Left renal cortex interstitium (tissue), 4 donors: ENCODE measurements at places on chromosomes 12 and 14. TPM values are rescaled to one million over a fixed set of nuclear protein-coding genes. Genes with fewer than 3 reads are reported as not detected.

The CLMN gene
- polyA plus RNA-seq, result 19.0 TPM

The RNU6-7 gene
- polyA plus RNA-seq, result not detected

The KIF26A gene
- polyA plus RNA-seq, result 21.4 TPM

The KRT79 gene
- polyA plus RNA-seq, result not detected

The PRPH gene
- not detected for polyA plus RNA-seq

The PLA2G1B gene
- not detected for polyA plus RNA-seq

The RPGRIP1 gene
- polyA plus RNA-seq, result 0.37 TPM

The PPFIA2 gene
- polyA plus RNA-seq, result 6.8 TPM

The ASPG gene
- polyA plus RNA-seq, result 17.0 TPM

The PITPNM2 gene
- 6.4 TPM for polyA plus RNA-seq

The INHBE gene
- polyA plus RNA-seq, result 0.68 TPM

The RIPK3 gene
- 2.6 TPM for polyA plus RNA-seq

The PPM1H gene
- polyA plus RNA-seq, result 26.2 TPM

The OR11G2 gene
- 0.05 TPM for polyA plus RNA-seq

The CD163 gene
- 7.3 TPM for polyA plus RNA-seq

The RASAL1 gene
- 14.7 TPM for polyA plus RNA-seq

The MMP19 gene
- polyA plus RNA-seq, result 0.69 TPM

The ESPL1 gene
- 8.7 TPM for polyA plus RNA-seq

The HOXC13 gene
- not detected for polyA plus RNA-seq

The TBX3 gene
- 94.4 TPM for polyA plus RNA-seq

The MYBPC1 gene
- not detected for polyA plus RNA-seq

The TMEM229B gene
- polyA plus RNA-seq, result 3.3 TPM

The CNTN1 gene
- 65.9 TPM for polyA plus RNA-seq

The SPTLC2 gene
- polyA plus RNA-seq, result 71.3 TPM

The PZP gene
- 0.57 TPM for polyA plus RNA-seq

The TAS2R20 gene
- polyA plus RNA-seq, result 2.3 TPM

The NELL2 gene
- polyA plus RNA-seq, result 21.9 TPM

The PTPN21 gene
- polyA plus RNA-seq, result 37.9 TPM

The GLIPR1L1 gene
- 0.52 TPM for polyA plus RNA-seq

The RTL1 gene
- polyA plus RNA-seq, result 0.16 TPM

The DDX47 gene
- polyA plus RNA-seq, result 77.1 TPM

The FGD4 gene
- 14.2 TPM for polyA plus RNA-seq

The LRRC43 gene
- 4.0 TPM for polyA plus RNA-seq

The MUCL1 gene
- polyA plus RNA-seq, result not detected

The KITLG gene
- polyA plus RNA-seq, result 23.2 TPM

The CACNA2D4 gene
- polyA plus RNA-seq, result 2.5 TPM

The KRT2 gene
- not detected for polyA plus RNA-seq
